ENCODE measurements at places on chromosomes 6 and 20.

DNA sequence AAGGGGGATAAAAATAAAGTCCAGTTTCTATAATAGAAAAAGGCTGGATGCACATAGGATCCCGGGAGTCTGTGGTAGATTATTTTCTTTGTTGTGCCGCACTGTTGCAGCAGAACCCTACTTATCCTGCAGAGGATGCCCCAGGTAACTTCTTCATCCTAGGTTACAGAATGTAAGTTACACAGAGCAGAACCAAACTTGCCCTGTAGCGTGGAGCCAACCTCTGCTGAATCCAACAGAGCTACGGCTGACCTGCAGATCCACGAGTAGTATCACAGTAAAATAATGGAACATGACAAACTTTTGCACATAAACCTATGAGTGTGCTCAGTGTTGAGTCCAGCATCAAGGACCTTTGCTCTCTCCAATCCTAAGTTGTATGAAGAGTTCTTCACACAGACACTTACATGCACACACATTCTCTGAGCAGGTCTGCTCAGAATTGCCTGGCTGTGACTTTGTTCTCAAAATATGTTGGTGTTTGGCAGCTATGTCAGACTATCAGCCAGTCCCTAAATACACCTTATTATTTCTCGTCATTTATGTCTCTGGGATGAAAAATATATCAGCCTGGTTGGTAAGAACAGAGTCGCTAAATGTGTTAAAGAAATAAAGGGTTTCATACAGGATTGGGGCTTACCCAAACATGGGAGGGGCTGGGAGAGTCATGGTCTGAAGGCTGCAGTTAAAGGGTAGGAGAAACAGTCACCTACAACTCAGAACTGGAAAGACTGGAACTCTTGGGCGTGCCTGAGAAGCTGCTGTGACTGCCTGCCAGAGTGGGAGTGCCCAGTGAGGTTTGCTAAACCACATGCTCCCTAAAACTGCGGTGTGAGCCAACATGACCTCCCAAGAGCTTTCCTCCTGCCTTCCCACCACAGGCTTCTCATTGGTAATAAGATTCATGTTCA is 165.1 kb upstream of the SLC24A3 start:
- no peak for DNase-seq

- DNase-seq = no peak
Observed at GRCh38 chr20:50302341-50303057, 111.9 kb downstream of the CEBPB start.

DNA sequence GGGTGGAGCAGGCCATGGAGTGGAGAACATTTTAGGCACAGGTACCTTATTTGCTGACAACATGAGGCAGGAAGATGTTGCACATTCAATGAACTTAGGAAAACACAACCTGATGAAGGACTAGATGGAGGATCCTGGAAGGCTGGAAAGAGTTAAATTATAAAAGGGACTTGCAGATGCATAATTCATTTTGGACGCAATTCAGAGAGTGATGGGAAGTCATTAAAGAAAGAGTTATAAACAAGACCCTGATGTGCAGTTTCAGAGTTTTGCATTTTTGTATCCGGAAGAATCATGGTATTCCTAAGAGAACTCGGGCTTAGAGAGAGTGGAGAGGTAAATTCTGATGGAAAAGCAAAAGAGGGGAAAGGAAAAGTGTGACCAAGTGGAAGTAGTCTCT is 104.5 kb downstream of the TSHZ2 start:
- DNase-seq = no peak

GRCh38 chr20:34037121-34037520 is 43.4 kb downstream of the RALY start:
- DNase-seq = no peak

DNA sequence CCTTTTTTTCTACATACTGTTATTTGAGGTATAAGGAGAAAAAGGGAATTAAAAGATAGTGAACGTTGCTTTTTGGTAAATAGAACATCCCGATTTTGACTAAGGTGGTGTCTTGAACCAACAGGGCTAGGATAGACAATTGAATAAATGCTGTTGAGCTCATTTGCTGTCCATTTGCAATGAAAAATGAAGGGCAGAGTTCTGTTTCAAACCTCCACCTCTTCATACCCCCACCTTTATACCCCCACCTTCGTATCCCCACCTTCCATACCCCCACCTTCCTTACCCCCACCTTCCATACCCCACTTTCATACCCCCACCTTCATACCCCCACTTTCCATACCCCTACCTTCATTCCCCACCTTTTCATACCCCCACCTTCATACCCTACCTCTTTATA is 93.4 kb upstream of the NAA20 start:
- no peak for DNase-seq

GRCh38 chr20:5192570-5193431 is 66.0 kb downstream of the CDS2 start:
- DNase-seq = no peak

All from esophagus squamous epithelium (tissue), 5 donors.